RWPE1 (cell line): ENCODE measurements at places on chromosomes 6 and 20.

DNA sequence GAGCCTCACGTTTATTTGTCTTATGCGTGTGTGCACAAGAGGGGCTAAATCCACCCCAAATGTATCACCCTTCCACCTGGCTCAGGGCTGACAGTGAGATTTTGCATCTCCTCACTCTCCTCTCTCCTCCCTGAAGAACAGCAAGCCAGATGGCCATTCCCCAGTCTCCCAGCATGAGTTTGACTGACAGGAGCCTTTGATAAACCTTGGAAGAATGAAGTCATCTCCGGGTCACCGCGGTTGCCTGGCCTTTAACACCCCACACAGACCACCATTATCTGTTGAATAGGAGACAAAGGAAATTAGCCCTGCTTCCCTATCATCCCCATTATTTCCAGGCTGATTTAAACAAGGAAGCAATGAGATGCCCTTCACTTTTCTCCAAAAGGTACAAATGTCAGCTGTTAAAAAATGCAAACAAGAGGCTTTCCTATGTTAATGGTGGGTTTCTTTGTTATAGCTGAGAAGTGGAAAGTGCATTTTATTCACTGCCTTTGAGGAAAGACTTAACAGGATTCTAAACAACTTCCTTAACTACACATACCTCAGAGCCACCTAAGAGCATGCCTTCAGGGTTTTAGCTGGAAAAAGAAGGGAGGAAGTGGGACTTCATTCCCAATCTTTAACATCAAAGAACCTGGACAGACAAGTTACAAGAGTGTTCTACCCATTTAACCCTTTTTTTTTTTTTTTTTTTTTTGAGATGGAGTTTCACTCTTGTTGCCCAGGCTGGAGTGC is 524.8 kb upstream of the ID4 start:
- DNase-seq: no peak

GRCh38 chr6:54970337-54970736 is 123.8 kb downstream of the FAM83B start:
- peak; percentile 85 for DNase-seq

GRCh38 chr6:33915134-33915533 is 111.3 kb upstream of the MLN start:
- DNase-seq: no peak

DNA sequence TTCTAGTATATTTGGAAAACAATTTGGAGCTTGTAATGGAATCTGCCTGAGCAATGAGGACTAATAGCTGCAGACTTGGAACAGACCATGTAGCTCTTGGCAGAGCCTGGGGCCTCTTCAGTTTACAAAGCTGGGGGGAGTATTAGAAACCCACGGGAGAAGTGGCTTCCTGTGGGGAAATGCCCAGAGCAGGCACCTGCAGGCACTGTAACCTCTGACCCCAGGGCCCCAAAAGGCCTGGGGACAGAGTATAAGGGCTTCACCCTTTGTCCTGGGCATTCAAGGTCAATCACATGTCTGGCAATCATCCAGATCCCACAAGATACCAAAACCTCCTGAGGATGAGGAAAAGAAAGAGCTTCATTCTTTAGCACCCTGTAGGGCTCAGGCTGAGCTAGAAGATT is 19.4 kb downstream of the PKIG start:
- DNase-seq: no peak

DNA sequence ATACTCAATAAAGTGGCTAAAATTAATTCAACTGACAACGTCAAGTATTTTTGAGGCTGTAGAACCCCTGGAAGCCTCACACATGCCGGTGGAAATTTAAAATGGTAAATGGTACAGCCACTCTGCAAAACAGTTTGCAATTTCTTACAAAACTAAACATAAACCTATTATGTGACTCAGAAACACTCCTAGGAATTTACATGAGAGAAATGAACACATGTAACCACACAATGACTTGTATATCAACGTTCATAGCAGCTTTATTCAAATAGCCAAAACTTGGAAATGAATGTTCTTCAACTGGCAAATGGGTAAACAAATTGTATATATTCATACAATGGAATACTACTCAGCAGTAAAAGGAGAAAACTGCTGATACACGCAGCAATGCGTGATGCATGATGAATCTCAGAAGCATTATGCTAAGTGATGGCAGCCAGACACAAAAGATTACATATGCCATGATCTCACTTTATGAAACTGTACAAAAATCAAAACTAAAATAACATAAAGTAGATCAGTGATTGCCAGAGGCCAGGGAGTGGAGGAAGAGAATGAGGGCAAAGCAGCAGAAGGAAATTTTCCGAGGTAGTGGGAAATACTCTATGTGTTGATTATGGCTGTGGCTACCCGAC is 112.5 kb downstream of the FAM50B start:
- DNase-seq: no peak

DNA sequence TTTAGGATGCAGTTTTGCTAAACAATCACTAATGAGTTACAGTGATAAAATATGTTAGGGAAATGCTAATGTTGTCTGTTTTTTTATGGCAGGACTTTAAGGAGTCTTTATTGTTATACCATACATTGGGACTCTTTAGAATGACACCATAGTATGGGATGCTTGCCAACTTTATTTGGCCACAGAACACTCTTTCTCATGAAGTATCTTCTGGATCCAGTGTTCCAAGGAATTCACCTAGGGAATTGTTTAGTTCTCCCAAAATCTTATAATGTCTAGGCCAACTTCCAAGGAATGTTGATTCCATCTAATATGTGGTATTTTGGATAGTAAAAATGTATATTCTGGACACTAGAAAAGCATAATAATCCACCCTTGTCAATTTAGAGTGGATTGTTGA is 3.3 kb downstream of the RIN2 start:
- DNase-seq: no peak

GRCh38 chr6:63789699-63790098 is 154.1 kb downstream of the PHF3 start:
- DNase-seq: no peak

DNA sequence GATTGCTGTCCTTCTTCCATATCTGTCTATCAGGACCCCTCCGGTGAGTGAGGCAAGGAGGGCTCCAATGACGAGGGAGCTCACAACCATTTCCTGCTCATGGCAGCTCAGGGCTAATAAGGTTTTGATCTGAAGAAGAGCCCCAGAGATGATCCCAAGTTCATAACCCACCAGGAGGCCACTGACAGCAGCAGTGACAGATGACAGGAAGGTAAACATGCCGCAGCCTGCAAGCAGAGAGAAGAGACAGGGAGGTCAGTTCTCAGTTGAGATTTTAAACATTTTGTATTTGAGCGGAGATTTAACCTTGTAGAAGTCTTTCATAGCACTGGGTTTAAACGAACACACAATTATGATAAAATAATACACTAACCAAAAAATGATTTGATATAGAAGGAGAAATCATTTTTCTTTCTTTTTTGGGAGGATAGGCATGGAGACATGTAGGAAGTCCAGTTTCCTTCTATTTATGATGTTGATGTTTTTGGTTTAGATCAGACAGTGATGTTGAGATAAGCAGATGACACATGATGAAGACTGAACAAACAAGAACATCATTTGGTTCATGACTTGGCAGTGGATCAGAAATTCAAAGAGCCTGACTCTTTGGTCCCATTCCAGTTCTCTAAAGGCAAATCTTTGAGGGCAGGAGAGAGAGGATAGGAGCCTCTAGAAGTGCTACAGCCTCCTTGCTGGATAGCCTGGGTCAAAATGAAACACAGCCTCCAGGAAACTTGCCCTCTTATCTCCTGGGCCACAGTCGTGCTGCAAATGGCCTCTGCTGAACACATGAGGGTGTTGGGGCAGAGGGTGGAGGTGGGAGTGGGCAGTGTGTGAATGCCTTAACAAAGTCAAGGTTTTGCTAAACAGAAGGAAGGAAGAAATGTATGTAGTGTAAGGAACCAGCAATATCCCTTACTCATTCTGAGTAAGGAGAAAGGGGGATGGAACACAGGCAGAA is 22.6 kb downstream of the SLC2A12 start:
- no peak for DNase-seq

DNA sequence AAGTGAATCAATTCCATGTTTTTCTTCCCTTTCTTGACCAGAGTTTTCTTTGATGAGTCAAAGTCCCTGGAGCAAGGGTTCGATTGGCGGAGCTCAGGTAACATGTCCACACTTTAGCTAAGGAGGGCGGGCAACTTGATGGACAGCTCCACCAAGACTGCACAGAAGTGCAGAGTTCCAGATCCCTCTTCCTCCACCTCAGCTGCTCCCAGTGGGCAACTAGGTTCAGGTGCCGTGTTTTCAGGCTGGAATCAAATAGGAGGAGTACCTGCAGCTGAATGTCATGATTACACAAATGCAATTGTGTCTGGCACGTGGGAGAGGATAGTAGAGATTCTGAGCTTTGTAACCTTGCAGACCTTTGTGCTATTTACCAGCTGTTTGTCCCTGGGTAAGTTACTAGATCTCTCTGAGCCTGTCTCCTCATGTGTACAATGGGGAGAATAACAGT is 1.9 kb upstream of the ELMO2 start:
- peak; percentile 53 for DNase-seq

DNA sequence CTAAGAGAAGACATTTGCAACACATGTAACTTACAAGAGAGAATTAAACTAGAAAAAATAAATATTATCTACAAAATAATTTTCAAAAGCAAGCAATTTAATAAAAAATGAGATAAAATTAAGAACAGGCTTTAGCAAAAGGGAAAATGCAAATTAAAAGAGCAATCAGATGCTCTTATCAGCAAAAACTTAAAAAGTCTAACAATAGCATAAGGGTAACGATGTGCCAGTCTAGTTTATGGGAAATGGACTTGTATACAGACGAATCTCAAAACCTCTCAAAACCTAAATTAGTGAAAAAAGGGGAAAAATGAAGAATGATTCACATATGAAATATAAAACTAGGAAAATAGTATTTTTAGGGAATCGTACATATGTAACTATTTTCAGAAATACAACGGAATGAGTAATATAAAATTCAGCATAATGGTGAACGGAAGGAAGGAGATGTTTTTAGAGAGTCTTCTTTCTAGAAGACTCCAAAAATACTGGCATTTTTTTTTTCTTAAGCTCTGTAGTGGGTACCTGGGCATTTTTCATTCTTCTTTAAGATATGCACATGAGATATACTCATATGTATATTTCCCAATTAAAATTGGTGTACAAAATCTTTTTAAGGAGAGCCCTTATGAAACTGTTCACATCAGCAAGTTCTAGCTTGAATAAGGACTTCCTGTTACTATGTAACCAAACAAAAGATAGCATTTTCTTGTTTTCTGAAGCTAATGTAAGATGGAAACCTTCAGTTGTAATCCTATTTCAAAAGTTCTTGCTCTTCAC is 927 bp upstream of the MANEA start:
- peak; percentile 3 for DNase-seq

DNA sequence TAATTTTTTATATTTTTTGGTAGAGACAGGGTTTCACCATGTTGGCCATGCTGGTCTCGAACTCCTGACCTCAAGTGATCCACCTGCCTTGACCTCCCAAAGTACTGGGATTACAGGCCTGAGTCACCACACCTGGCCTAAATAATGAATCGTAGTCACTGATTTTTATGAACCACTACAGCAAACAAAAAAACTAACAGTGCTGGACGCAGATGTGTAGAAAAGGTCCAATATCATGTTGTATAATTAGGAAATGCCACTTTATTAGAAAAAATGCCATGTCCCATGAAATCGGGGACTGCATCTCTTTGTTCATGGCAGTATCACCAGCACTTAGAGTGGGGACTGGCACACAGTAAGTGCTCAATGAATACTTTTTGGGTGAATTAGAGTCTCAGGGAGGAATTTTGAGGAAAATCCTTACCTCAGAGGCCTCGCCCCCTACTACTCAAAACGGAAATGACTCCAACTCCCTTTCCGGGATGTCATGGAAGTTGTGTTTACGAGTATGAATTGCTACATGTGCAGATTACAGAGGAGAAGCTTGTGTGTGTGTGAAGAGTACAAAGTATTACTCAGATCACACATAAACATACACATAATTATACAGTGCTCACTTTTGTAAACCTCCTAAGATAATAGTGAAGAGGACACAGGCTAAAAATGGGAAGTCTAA is 43.6 kb upstream of the FAM50B start:
- DNase-seq: no peak
